Left cardiac atrium (tissue), 4 donors: ENCODE measurements at places on chromosomes 12 and 14. TPM values are rescaled to one million over a fixed set of nuclear protein-coding genes. Genes with fewer than 3 reads are reported as not detected.

Gene SYNE3
- total RNA-seq: 34.3 TPM

Gene STRN3
- total RNA-seq: 37.3 TPM

Gene GDF3
- 0.26 TPM for total RNA-seq

Gene APAF1
- total RNA-seq: 6.2 TPM

Gene IKZF4
- 6.2 TPM for total RNA-seq

Gene ERP27
- 0.44 TPM for total RNA-seq

Gene MORN3
- 0.09 TPM for total RNA-seq

Gene PLEKHG7
- total RNA-seq: not detected

Gene APOLD1
- total RNA-seq: 56.7 TPM

Gene AQP5
- 1.3 TPM for total RNA-seq

DNA sequence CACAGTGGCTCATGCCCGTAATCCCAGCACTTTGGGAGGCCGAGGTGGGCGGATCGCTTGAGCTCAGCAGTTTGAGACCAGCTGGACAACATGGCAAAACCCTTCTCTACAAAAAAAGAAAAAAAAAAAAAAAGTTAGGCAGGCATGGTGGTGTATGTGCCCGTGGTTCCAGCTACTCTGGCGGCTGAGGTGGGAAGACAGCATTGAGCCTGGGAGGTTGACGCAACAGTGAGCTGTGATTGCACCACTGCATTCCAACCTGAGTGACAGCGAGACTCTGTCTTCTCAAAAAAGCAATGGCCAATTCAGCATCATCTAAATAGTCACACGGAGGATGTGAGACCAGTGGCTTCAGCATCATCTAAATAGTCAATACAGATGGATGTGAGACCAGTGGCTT is 10.4 kb upstream of the SAMD4A start:
- DNase-seq: no peak

- peak; percentile 35 for DNase-seq
These were observed 263.4 kb upstream of the PLEKHG7 start for GRCh38 chr12:92439420-92439805.

DNA sequence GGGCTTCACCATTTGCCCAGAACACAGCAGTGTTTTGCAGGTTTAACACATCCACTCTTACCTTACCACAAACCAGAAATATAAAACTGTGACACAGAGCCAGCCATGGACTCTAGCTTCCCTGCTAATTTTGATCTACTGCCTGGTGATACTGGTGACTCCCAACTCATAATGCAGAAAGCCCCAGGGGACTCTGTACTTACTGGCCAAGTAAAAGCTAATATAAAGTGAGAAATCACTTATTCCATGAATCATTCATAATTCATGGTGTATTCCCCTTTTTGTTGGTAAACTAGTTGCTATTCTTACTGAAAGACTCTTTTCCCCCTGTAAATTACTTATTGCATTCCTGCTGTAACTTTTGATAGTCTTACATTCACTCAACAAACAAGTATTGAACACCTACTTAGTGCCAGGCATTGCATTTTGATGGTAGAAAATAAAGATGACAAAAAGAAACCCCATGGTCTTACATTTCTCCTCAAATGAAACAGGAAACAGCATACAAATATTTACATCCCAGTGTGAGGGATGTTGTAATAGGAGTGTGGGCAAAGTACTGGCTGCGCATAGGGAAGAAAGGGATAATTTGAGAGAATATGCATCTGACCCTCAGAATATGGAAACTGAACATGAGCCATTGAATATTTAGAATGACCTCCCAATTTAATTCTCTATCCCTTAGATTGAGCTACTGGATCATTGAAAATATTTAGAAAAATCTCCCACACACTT is 279.6 kb downstream of the PDZRN4 start:
- DNase-seq: no peak

- no peak for DNase-seq
These were observed 21.4 kb downstream of the TTC6 start for GRCh38 chr14:37616853-37617252.

- DNase-seq: no peak
These were observed 72.3 kb downstream of the SRGAP1 start for GRCh38 chr12:63916561-63917476.

GRCh38 chr12:132354982-132355680 is 25.7 kb upstream of the GALNT9 start:
- DNase-seq: peak; percentile 5

DNA sequence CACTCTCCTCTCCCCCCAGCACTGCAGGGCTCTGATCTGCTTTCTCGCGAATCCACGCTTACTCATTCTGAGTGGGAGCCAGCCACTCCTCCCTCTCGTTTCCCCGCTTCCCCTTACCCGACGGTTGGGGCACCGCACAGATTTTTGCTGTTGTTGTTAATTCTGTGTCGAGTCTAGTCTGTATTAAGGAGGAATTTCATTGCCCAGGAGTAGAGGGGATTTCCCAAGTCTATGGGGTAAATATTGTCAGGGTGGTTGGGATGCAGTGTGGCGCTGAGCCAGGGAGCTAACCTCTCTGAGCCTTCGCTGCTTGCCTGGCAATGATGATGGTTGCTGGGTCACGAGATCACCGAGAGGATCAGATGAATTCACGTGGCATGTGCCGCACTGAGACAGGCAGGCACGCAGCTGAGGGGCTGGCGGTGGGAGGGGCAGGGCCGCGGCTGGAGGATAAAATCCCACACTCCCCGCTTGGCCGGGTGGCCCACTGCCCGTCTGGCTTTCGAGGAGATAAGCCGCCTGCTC is 18.5 kb downstream of the NCOR2 start:
- DNase-seq: peak; percentile 71

- DNase-seq: no peak
These were observed 1.0 kb downstream of the SERPINA5 start for GRCh38 chr14:94582199-94582750.

GRCh38 chr12:82832096-82832495 is 145.4 kb downstream of the TMTC2 start:
- no peak for DNase-seq

- peak; percentile 87 for DNase-seq
These were observed at the start of gene ZFHX2 for GRCh38 chr14:23551266-23552028. Gene ZFHX2, minus strand, starts transcription at chr14:23551765. Its CDS starts 16,440 bp downstream, at chr14:23535325.

DNA sequence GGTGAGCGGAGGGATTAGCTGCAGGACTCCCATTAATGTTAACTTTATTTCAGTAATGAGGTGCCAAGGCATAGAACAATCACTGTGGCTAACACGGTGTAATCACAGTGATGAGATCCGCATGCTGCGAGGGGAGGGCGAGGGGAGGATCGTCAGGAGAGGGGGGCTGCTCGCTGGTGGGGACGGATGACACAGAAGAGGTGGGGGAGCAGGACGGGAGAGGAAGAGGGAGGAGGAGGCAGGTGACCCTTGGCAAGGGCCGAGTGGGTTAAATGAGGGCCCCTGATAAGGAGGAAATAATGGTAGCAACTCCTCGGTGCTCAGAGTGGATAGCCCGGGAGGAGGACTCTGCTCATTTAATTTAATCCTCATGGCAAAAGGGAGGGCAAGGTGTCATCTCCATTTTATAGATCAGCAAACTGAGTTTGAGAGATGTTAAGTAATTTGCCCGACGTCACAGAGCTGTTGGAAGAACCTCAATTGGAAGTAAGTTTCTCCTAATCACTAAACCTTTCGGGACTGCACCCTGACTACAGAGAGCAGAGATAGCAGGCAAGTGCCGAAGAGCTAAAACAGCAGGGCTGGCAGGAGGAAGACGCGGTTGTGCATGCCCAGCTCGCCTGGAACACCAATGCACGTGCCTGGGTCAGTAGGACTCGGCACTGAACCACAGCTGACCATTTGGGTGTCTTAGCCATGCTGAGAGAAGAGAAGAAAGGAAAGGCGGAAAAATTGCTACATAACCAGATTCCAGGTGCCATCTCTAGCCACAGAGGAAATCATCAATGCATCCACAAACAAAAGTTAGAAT is 43.0 kb downstream of the SPRING1 start:
- DNase-seq: no peak

DNA sequence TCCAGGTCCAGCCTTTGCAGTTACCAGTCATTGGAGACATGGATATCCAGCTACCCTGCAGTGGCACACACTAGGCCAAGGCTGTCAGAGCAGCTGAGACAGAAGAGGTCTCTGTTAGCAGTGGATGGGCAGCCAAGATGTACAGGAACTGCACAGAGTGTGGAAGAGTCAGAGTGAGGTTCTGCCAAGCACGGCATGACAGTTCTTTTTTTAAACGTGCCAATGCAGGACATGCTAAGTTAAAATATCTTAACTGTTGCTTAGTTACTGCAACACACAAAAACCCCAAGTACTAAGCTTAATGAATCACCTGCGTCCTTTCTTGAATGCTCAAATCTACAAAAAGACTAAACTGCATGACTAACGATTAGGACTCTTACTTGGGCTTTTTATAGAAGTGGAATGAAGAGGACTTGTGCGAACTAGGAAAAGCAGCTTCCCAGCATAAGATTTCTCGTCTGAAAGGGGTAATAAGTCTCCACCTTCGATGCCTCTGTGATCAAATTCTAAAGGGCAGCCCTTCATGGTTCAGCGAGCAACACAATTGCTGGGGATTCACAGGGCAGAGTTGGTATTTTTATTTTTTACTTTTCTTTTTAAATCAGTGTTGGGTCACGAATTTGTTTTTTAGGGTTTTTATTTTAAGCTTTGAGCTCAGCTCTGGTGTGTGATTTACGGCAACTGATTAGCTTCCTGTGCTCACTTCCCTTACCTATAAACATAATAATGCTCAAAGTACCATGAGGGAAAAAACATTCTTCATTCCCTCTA is 20.6 kb downstream of the MAPK1IP1L start:
- peak; percentile 60 for DNase-seq
